ENCODE measurements at places on chromosomes 4 and X.

DNA sequence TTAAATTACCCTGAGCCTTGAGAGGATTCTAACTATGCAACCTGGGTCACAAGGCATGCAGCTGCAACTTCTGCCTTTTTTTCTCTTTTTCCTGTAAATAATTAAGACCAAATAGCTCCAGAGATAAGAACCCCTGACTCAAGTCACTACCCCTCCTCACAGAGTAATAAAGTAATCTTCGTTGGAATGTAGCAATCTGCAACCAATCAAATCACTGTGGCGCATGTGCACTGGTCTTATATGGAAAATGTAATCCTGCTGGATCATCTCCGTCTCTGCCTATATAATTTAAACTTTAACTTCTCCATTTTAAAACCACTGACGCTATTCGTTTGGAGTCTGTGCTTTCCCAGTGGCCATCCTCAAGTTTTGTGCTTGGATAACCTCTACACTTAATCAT, 6.1 kb upstream of the EFHC2 start:
- DNase-seq: no peak

- DNase-seq: no peak
Measured at GRCh38 chr4:92387459-92388069, 83.8 kb downstream of the GRID2 start.

DNA sequence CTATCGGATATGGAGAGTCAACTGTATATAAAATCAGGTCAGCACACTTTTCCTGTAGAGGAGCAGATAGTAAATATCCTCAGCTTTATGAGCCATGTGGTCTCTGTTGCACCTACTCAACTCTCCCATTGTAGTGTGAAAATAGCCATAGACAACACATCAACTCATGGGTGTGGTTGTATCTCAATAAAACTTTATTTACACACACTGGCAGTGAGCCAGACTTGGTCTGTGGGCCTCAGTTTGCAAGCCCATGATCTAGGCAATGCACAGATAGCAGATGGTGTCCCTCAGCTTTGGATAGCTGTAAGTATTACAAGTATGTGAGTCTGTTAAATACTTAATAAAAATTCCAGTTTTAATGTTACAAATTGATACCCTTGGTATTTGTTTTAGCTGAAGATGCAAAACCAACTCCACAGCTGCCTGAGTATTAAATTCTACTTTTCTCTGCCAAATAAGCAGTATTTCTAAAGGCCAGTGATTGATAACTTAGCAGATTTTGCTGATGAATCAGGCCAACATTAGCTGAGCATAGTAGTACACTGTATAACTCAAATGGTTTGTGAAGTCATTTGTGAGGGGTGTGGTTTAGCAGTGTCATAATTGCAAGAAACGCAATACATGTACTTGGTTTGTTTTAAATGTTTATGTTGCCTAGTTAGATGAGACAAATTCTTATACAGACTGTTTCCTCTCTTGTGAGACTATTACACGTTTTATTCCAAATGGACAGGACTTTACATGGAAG, 87.3 kb downstream of the GPR143 start:
- no peak for DNase-seq

DNA sequence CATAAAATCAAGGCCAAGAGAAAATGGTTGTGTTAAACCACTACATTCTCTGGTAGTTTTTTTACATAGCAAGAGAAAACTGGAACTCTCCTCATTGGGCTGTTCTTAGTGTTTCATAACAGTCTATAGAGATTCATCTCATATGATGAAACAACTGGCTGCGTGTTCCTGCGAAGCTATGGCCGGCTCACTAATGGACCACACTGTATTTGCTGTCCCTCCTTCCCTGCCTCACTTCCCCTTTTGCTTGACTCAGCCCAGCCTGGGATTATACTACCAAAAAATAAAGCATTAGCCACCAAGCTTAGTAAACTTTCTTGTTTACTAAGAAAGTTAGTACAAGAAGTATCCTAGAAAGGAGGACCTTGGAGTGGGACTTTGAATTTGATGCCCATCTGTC, 31.6 kb upstream of the LSM6 start:
- no peak for DNase-seq

DNA sequence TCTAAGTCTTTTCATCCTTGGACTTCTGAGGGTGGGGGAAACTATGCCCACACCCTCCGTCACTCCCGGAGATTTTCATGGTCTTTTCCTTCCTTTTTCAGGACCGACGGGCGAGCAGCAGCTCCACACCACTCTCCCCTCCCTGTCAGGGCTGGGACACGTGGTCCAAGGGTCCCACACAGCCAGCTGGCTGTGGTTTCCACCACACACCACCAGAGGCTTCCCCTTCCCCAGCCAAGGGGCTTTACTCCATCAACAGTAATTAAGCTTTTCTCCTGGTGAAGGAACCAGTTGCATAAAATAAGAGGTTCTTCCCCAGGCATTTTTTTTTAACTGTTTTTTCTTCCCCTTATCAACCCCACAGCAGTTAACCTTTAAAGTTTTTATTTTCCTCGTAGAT, 453.9 kb downstream of the GPAT3 start:
- DNase-seq: no peak

- DNase-seq: no peak
Measured at GRCh38 chr4:72312032-72312650, 256.9 kb downstream of the ADAMTS3 start.

- no peak for DNase-seq
Measured at GRCh38 chr4:147542229-147542990, 61.5 kb downstream of the EDNRA start.

DNA sequence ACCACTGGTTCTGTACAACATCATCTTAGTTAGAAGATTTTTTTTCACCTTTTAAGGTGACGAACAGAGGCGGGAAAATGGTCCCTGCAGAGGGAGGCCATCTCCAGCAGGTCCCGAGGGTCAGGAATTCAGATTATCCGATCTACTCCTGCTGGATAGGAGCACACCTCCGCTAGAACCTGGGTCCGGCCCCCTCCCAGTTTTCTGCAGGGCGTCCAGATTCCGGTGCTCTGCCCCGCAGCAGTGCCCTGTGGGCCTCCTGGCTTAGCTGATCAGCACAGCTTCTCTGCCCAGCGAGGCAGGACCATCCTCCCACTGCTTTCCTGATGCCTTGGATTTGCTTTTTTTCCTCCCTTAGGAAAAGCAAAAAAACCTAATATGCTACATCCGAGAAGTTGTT, 2.3 kb downstream of the TBL1X start:
- no peak for DNase-seq

GRCh38 chr4:60201052-60201673, 999.0 kb upstream of the ADGRL3 start:
- DNase-seq: no peak

GRCh38 chr4:127015667-127016117, 617.1 kb upstream of the INTU start:
- no peak for DNase-seq

GRCh38 chr4:136369073-136369472, 1163.2 kb downstream of the PCDH18 start:
- no peak for DNase-seq

- DNase-seq: no peak
Measured at GRCh38 chr4:113052379-113052951, 3.0 kb downstream of the ANK2 start.

DNA sequence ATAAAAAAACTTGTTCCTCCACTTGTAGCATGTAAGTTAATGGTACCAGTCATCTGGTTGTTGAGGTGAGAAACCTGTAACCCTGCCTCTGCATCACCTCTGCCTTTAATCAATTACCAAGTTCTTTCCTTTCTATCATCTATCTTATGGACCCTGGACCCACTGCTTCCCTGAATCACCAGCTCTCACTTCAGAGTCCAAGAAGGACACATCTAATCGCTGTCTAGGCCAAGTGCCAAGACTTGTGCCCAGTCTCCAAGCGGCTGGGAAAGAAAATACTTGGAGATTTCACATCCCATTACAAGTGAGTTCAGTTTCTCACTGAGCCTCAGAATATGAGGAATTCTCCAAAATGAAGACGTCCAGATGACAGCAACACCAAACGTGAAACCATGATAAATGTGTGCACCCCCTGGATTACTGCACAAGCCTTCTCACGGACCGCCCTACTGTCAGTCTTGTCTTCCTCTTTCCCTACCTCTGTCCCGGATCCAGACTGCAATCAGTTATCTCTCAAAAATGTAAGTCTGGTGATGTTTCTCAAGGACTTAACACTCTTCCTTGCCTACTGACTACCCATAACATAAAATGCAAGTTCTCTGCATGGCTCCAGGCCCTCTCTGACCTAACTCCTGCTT, 10.4 kb downstream of the PALLD start:
- DNase-seq: no peak

DNA sequence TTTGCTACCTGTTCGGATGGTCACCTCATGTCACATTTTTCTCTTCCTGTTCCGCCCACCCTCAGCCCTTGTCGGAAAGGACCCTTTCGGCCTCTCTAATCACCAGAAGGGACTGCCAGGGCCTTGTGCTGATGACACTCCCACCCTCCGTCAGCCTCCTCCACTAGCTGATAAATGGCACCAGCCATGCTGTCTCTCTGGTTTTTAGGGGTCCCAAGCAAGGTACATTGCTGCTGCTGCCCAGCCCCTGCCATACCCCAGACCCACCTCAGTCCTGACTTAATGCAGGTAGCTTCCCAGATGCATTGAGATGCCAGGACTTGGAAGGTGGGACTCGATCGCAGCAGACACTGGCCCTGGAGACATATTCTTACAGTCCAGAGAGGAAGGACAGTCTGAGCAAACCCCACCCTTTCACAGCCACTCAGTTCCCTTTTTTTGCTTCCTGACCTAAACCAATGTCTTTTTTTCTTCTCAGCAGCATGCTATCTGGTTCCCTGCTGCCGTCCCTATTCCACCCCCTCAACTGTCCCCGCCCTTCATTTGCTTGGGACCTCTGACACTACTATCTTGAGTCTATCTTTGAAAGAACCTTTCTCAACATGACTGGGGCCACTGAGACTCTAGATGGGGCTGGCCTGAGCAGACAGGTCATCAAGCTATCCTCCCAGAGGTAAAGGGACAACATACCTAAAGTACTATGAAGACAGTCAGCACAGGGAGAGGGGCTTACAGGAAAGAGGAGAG, at the start of gene BTK:
Gene BTK (minus strand): TSS at position 397 of the 747 bp plus-strand sequence. CDS start 10,907 bp downstream, outside the sequence.
- DNase-seq: no peak

DNA sequence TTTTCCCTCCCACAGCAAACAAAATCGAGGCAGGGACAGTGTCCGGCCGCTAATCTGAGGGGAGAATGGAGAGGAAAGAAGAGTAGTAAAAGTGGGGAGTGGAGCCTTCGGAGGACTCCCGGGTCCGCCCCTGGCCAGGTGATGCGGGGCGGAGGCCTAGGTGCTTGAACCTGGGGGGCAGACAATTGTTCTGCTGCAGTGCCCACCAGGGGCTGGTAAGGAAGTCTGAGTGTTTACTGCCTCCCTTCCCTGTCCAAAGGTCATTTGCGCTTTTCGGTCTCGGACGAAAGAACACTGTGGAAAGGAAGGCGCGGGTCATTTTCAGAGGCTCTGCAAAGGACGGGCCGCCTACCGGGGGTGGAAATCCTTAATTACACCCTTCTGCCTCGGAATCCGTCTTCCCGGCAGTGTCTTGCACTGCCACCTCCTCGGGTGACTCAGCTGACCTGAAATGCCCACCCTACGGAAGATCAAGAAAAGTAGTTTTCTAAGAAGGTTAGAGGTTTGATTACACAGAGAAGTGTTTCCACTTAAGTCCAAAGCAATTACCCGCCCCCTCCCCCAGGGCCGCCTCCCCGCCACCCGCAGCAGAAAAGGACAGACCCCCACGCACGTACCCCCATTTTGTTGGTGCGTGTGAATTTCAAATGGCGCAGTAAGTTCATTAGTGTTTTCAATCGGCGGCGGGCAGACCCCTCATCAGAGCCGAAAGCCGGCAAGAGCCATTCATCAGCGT, 99.9 kb upstream of the TENM3 start:
- no peak for DNase-seq

DNA sequence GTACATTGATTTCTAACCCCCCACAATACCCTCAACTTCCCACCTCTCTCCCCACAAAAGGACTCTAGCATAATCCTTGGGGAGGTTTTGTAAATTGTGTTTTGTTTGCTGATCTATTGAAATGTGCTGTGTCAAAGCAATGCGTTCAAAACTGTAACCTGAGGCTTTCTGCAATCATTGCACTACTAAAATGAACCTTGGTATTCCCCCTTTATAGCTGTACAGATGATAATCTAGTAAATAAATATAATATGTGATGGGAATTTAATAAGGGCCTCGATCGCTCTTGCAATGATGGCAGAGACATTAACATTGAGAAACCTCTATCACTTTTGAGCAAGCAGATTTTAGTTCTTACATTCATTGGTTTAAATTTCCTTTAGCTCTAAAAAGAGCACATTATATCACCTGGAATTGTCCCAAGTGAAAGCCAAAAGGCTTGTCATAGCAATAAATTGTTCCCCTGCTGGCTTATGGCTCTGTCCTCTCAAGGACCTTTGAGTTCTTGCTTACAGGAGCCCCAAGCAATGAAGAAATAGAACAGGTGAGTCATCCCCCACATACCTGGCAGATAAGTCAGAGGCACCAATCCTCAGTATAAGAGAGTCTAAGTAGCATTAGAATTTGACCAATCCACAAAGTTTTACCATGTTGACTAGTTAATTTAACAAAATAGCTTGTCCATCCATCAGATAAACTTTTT, 18.4 kb upstream of the ACE2 start:
- DNase-seq: no peak

GRCh38 chrX:153820601-153821000, 9.7 kb downstream of the PDZD4 start:
- no peak for DNase-seq

DNA sequence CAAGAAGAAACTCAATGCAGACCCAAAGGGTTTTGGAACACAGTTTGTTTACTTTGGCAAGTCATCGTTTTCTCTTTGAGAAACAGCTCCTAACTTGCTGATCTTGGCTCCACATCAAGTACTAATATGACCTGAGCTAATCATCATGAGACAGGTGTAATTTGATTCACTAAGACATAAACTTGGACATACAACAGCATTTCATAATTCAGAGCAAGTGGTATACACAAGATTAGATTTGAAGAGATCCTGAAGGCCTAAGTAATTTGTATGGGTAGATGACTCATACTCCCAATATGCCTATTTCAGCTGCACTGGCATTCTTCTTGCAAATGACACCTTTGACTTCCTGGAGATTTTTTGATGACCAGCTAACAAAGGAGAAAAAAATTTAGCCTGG, 1521.7 kb downstream of the RPA4 start:
- DNase-seq: no peak

Data from NCI-H524 treated with DMSO at 0.1 percent for 48 hours (cell line).